NCI-H69 (cell line): ENCODE measurements at places on chromosomes 13 and 19.

GRCh38 chr13:56317841-56318240 lies 822.9 kb upstream of the PRR20A start:
- peak; percentile 68 for DNase-seq

DNA sequence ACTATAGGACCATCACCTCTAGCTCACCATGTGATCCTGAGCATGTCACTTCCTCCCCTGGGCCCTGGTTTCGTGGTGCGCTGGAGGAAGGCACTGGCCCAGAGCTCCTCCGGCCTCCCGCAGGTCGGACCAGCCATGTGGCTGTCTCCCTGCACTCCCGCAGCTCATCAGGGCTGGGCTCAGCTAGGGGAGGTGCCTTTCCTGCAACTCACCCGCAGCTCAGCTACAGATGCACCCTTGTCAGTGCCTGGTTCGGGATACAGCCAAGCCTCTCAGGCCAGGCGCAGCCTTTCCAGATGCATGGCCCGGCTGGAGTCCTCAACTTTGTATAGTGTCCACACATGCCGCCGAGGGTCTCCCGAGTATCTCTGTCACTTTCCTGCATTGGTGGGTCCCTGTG lies 138.2 kb upstream of the VSTM2B start:
- no peak for DNase-seq

DNA sequence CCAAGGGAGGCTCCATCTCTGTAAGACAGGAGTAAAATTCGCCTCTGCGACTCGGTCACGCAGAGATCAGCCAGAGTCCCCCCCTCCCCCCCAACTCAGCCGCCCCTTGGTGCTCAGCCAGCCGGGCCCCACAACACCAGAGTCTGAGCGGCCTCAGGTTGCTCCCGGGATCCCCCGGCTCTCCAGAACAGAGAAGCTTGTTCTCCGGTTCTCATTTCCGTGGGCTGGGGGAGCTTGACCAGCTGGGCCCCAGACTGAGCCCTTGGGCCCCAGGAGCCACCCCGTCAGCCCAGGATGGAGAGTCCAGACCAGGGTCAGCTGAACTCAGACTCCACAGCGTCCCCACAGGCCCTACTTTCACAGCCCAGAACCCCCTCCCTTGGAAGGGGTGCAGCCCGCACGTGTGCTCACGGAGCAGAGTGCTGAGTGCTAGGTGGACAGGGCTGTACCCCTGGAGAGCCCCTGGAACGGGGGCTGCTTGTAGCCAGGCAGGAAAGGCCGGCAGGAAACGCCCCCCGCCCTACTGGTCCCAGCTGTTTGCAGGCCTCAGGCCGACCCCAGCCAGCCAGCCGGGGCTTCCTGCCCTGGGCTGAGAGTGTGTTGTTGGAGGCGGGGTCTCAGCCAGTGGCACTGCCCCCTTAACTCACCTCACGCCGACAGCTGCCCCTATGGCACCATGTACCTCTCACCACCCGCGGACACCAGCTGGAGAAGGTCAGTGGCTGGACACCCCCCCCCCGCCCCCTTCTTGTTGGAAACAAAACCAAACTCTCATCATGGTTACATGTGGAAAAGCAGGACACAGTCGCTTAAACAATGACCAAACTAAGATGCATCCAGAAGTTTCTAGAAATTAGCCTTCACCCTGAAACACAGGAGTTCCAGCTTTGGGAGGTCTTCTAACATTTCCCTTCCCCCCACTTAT lies 44.4 kb downstream of the COMP start:
- no peak for DNase-seq

GRCh38 chr13:49694446-49694845 lies 3.2 kb upstream of the EBPL start:
- no peak for DNase-seq

- DNase-seq, result no peak
Measured at GRCh38 chr13:50375792-50376191, 360.5 kb downstream of the KCNRG start.

DNA sequence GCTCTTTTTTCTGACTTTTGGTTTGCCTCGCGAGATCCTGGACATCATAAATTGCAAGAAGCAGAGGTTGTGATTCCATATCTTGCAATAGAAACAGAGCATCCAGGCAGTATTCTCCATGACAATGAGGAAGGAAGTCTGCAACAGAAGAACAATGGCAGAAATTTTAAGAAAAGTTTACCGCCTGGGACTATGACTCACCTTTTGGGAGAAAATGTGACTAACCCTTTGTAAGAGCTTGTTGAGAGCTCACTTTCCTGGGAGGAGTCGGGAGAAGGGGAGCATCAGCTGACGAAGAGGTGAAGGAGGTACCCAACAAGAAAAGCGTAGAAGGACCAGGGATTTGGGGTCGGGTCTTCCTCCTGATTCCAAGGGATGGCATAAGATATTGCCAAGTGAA lies 34.3 kb upstream of the TNFSF11 start:
- no peak for DNase-seq

DNA sequence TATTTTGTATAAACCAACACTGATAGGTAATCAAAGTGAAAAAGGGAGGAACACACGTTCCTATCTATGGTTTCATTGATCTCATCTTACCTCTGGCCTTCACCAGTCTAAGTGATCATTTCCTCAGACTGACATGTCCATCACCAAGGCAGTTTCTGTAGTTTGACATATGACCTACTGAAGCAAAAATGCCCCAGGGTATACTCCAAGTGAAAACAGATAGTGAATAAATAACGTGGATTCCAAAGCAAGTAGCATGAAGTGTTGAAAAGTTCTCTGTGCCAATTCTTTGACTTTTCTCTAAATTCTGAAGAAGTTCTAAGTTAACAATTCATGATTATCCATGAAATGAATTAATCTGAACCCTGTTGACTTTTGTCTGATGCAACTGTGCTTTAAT lies 334.2 kb upstream of the SGCG start:
- DNase-seq, result no peak

- DNase-seq, result no peak
Measured at GRCh38 chr19:5220866-5221265, 119.7 kb downstream of the PTPRS start.

DNA sequence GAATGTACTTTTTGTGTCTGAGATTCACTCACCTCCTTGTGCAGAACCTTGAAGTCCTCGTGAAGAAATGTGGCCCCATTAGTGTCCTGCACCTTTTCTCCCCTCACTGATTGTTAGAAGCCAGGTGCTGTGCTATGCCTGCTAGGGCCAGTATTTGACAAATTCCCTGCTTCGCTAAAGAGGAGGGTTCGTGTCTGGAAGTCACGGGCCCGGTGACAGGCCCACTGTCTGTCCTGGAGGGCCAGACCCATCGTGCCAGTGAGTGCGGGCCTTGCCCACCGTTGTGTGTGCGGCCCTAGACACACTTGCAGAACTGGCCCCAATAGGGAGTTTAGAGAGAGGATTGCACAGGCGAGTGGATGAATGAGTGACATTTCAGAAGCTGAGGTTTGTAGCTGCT lies 36.8 kb upstream of the GAS6 start:
- DNase-seq, result no peak

GRCh38 chr19:30419568-30420180 lies 47.5 kb downstream of the ZNF536 start:
- DNase-seq, result no peak

GRCh38 chr19:58170860-58171259 lies 12.0 kb upstream of the ZNF274 start:
- DNase-seq, result no peak

GRCh38 chr13:61253105-61253877 lies 162.4 kb downstream of the PCDH20 start:
- DNase-seq, result no peak

- DNase-seq, result peak; percentile 64
Measured at GRCh38 chr13:30463787-30464495, 1.8 kb downstream of the HMGB1 start.

- no peak for DNase-seq
Measured at GRCh38 chr13:107157271-107157670, 589.3 kb upstream of the ARGLU1 start.

- no peak for DNase-seq
Measured at GRCh38 chr19:40251991-40252390, 25.5 kb upstream of the CCNP start.

DNA sequence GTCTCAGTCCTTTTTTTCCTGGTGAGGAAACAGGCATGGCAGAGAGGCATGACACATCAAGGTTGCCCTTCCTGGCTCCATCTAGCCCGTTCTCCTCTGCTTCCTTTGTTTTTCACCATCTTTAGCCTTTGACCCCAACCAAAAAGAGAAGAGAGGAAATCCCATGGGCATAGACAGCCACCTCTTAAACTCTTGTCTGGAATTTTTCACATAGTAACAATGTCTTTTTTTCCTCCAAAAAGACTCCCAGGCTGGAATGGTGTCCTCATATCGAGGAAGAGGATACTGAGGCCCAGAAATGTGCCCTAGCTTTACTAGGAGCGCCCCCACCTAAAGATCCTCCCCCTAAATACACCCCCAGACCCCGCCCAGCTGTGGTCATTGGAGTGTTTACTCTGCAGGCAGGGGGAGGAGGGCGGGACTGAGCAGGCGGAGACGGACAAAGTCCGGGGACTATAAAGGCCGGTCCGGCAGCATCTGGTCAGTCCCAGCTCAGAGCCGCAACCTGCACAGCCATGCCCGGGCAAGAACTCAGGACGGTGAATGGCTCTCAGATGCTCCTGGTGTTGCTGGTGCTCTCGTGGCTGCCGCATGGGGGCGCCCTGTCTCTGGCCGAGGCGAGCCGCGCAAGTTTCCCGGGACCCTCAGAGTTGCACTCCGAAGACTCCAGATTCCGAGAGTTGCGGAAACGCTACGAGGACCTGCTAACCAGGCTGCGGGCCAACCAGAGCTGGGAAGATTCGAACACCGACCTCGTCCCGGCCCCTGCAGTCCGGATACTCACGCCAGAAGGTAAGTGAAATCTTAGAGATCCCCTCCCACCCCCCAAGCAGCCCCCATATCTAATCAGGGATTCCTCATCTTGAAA lies at the start of gene GDF15:
TSS of gene GDF15 (plus strand) at position 484 of the 868 bp plus-strand sequence. CDS start at position 516, 32 bp downstream.
- peak; percentile 87 for DNase-seq

DNA sequence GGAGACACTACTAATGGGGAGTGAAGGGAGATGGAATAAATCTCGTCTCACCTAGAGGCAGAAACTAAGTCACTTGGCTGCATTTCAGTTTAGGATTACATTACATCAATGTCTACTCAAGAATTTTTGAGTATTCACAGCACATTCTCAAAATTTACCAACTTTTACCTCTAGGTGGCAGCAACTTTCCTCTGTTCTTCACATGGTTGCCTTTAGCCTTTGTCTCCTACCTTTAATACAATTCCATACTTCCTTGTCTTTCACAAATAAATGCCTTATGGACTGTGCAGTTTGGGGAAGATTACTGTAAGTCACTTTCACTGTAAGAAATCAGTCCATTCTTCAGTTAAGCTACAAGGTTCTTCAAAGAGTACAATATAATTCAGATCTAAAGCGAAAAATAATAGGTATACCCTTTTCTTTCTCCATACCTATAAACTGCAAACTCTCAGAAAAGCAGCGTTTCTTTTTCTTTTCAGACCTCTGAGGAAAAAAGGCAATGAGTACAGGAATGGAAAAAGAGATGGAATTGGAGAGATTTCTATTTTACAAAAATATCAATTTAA lies 379.4 kb downstream of the KLF12 start:
- peak; percentile 68 for DNase-seq

- DNase-seq, result no peak
Measured at GRCh38 chr19:30074096-30074495, 132.1 kb downstream of the URI1 start.

- DNase-seq, result no peak
Measured at GRCh38 chr13:20727856-20728255, 24.4 kb downstream of the IL17D start.

DNA sequence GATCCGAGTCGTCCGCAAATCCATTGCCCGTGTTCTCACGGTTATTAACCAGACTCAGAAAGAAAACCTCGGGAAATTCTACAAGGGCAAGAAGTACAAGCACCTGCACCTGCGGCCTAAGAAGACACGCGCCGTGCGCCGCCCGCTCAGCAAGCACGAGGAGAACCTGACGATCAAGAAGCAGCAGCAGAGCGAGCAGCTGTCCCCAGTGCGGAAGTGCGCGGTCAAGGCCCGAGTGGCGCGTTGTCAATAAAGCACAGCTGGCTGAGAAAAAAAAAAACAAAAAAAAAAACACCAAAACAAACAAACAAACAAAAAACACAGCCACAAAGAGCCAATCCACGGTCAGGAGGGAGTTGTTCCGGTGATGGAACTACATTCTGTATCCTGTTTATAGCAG lies 4.7 kb upstream of the GNA15 start:
- no peak for DNase-seq

GRCh38 chr19:43595605-43595998 lies 332 bp downstream of the IRGQ start:
- DNase-seq, result peak; percentile 64

DNA sequence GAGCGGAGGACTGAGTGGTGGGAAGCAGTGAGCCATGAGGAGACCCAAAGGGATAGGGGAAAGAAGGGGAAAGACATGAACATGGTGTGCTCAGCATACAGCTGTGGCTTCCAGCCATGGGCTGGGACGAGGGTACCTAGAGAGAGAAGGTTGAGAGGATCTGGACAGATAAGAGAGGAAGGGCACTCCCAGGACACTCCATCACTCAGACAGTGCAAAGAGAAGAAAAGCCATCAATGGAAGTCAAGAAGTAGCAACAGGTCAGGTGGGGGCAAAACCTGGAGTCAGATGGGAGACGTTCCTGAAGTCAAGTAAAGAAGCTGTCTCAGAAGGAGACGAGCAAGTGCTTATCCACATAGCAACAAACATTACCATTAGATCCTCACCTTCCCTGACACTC lies 40.2 kb upstream of the UBAC2 start:
- no peak for DNase-seq

DNA sequence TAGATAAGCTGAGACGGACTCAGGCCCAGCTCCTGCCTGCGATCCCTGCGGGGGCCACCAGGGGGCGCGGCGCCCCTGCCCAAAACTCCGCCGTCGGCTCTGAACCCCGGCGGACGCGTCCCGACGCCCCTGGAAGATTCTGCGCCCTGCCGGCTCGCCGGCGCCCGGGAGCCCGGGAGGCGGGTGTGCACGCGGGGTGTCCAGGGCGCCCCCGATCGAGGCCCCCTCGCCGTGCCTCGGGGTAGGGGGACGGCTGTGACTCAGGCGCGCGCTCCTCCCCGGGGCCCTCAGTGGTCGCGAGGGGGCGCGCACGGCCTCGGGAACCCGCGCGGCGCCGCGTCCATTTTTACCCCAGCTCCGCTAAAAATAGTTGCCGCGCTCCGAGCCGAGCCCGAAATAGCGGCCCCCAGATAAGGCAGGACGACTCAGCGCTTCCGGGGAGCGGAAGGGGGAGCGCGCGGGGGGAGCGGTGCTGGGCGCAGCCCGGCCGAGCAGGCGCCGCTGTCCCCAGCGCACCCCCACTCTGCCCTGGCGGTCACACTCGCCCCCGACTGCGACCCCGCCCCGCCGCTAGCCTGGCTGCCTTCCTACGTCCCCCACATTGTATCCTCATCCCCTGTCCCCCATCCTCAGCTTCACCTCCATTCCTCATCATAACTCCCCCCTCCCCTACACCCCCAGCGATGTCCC lies 16.0 kb upstream of the ERCC1 start:
- DNase-seq, result peak; percentile 90

GRCh38 chr13:94706843-94707399 lies 5.4 kb downstream of the SOX21 start:
- DNase-seq, result peak; percentile 82

DNA sequence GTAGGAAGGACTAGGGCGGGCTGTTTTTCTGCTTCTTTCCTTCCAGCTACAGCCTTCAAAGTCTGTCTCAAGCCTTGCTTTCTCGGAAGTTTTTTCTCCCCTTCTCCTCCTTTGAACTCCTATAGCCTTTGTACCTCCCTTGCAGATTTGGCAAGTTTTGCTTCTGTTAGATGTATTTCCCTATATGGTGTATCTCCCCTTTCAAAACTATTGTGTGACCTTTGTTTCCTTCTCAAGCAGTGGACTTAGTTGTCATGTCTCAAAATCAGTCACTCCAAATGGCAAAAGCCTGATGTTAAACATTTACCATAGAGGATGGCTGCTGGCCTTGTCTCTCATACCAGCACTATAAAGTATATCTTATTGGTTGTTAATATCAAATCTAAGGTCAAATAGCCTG lies 152.7 kb downstream of the FLT1 start:
- DNase-seq, result no peak
